Fibroblast of upper back skin (primary cell): ENCODE measurements at places on chromosomes 7 and 10.

- DNase-seq, result no peak
Measured at GRCh38 chr7:116548506-116548905, 23.7 kb downstream of the CAV1 start.

DNA sequence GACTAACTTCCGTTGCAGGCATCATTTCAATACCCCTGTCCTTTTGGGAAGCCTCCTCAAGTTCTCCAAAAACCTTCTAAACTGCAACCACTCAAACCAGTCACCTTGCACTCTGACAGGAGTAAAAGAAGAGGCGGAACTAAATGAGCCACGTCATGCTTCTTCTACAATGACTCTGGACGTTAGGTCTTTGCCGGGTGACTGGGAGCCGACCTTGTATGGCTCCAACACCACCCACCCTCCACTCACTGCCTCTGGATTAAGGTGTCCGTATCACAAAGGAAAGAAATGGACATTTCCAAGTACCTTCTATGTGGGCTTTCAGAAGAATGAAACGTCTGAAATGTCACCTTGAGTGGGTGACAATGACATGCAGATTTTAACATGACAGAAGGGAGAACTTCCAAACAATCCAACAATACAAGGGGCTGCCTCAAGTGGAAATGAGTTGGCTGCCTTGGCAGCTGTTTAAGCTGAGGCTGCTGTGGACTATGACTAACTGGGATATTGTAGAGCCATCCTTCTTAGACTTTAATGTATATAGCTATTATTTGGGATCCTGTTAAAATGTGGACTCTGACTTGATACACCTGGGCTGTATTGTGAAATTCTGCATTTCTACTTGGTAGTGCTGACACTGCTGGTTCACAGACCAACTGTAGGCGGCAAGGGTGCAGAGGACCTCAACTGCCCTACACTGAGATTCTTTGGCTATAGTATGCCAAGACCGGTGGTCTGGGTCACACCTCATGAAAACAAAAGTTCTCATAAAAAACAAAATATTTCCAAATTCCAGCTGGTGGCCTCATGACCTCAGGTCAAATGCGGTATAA lies 33.8 kb upstream of the PDLIM1 start:
- no peak for DNase-seq

- no peak for DNase-seq
Measured at GRCh38 chr7:17297243-17297642, 1.2 kb upstream of the AHR start.

DNA sequence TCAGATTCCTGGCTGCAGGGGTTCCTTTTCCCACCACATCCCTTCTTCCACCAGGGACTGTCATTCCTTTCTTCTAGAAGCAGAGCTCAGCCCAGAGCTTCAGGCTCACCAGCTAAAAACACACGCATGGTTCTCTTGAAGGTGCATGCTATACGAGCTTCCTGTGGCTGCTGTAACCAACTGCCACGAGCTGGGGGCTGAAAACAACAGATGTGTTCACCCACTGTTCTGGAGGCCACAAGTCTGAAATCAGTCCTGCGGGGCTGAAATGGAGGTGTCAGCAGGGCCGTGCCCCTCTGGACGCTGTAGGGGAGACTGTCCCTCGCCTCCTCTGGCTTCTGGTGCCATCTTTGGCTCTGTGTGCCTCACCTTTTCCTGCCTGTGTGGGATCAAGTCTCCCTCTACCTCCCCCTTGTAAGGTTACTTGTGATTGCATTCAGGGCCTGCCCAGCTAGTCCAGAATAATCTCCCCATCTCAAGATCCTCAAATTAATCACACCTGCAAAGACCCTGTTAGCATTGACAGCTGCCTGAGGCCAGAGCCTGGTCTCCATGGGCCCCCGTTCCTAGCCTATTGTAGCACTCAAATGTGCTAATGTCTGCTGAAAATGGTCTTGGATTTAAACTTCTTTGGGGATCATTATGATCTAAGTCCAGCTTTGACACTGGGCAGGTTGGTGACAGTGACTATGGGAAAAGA lies 13.7 kb downstream of the RAB19 start:
- no peak for DNase-seq

GRCh38 chr7:113784316-113784715 lies 134.5 kb downstream of the PPP1R3A start:
- DNase-seq, result no peak

DNA sequence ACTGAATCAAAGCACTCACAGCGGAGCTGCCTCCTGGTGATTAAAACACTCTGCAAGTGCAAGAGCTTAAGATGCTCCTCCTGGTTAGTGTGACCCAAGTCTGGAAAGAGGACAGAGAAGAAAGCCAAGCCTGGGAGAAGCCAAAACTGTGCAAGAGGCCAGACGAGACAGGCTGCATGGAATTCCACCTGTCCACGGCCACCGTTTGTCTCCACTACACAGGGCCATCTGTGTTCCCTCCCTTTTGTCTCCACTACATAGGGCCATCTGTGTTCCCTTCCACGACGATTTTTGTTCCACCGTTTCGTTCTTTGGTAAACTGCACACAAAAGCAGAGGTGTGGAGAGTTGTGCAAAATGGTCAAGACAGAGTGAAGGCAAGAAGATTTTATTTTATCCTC lies 233.0 kb downstream of the DIP2C start:
- DNase-seq, result no peak

- DNase-seq, result no peak
Measured at GRCh38 chr10:47344996-47345870, 2.9 kb upstream of the RBP3 start.

DNA sequence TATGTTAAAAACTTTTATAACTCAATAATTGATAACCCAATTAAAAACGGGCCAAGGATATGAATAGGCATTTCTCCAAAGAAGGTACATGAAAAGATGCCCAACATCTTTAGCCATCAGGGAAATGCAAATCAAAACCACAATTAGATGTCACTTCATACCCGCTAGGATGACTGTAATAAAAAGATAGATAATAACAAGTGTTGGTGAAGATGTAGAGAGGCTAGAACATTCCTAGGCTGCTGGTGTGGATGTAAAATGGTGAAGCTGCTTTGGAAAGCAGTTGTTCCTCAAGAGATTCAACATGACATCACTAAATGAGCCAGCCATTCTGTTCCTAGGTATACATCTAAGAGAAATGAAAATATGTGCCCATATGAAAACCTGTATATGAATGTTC lies 35.6 kb downstream of the CAMK1D start:
- DNase-seq, result no peak

DNA sequence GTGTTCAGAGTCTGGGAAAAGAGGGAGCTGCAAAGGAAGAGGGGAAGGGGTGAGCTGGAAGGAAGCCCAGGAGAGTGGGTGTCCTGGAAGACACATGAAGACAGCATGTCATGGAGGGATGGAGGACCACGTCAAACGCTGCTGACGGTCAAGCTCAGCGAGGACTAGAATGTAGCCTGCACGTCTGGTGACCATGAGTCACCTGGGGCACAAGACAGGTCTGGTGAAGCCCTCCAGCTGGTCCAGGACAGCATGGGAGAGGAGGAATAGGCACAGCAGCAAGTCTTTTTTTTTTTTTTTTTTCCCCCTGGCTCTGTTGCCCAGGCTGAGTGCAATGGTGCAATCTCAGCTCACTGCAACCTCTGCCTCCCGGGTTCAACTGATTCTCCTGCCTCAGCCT lies 19.6 kb upstream of the AMZ1 start:
- peak; percentile 33 for DNase-seq

DNA sequence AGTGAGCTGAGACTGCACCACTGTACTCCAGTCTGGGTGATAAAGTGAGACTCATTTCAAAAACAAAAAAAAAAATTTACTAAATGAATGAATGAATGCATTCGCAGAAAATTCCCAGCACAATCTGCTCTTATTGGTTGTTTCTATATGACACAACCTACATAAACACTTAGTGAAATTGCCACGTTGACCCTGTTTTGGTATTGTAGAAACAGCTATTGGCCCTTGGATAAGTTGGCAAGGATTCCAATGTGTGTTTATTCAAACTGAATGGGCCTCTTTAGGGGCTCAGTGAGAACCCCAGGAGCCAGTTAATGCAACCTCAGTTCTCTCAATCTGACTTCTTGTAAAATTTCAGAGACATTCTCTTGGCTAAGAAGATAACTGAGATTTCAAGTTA lies 66.0 kb downstream of the HHEX start:
- DNase-seq, result no peak

- DNase-seq, result peak; percentile 78
Measured at GRCh38 chr10:97037365-97038361, 148.1 kb downstream of the SLIT1 start.

DNA sequence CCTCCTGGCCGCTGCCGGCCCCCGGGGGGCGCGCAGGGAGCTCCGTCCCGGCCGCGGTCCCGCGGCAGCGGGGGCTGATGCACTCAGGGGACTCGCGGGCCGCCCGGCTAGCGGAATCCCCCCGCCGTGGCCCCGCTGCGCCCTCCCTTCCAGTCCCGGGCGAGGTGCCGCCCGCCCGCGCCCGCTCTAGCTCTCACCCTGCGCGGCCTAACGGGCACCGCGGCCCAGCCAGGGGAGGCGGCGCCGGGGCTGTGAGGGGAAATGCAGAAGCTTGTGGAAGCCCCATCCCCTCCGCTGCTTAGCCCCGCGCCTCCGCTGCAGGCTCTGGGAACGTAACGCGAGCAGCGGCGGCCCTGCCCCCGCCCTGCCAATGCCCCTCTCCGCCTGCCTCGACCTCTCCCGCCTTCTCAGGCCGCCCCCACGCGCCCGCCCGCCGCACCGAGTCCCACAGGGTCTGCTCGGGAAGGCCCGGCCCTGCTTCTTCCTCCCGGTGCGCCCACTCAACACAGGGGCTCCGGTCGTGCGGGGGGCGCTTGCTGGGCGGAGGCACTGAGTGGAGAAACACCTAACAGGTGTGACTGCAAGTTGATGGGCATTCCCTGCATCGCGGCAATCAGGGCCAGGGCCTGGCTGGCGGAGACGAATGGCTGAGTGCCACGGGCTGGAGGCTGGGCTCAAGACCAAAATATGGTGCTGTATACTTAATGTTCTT lies 384 bp upstream of the TMEM229A start:
- no peak for DNase-seq

- no peak for DNase-seq
Measured at GRCh38 chr10:128009372-128010126, 102.6 kb downstream of the PTPRE start.

GRCh38 chr10:98489561-98490481 lies 43.1 kb upstream of the HPS1 start:
- no peak for DNase-seq

DNA sequence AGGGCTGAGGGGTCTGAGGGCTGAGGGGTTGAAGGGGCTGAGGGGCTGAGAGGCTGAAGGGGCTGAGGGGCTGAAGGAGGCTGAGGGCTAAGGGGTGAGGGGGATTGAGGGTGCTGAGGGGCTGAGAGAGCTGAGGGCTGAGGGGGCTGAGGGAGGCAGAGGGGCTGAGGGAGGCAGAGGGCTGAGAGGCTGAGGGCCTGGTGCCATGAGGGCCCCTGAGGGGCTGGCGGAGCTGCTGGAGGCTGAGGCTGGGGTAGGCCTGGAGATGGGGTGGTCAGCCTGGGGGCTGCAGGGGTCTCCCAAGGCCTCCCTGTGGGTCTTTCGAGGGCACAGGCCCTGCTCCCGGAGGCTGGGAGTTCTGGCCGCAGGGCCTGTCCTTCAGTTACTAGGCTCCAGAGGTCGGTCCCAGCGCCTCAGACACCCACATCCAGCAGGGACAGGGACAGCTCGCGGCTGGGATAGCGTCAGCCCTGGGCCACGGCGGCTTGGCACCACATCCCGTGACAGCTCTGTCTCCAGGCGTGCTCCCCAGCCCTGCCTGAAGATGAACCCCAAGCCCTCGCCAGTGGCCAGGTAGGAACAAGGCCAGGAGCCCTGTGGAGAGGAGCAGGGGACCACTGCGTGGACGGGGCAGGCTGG lies 16.9 kb downstream of the MYO1G start:
- DNase-seq, result no peak

DNA sequence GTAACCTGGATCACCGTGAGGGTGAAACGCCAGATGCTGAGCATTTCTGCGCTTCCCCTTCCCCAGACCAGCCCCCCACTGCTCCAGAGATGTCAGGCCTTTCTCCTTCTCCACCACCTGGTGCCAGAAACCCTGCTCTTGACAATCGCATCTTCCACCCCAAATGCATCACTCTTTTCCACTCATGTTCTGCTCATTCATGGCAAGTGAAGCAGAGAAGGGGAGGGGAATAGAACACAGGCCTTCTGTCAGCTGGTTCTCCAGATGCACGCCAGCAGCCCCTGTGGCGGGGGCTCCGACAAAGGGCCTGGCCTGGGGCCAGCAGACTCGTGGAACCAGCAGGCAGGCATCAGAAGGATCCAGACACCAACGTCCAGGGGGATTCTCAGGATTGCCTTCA lies 68.5 kb upstream of the SVIL start:
- no peak for DNase-seq

GRCh38 chr10:104099941-104100340 lies 14.3 kb upstream of the COL17A1 start:
- DNase-seq, result no peak

GRCh38 chr7:140300243-140301136 lies 97.8 kb downstream of the SLC37A3 start:
- no peak for DNase-seq
